ENCODE measurements at places on chromosomes 13 and 19.

- no peak for DNase-seq
Measured at GRCh38 chr19:6012426-6013170, 34.7 kb upstream of the RANBP3 start.

DNA sequence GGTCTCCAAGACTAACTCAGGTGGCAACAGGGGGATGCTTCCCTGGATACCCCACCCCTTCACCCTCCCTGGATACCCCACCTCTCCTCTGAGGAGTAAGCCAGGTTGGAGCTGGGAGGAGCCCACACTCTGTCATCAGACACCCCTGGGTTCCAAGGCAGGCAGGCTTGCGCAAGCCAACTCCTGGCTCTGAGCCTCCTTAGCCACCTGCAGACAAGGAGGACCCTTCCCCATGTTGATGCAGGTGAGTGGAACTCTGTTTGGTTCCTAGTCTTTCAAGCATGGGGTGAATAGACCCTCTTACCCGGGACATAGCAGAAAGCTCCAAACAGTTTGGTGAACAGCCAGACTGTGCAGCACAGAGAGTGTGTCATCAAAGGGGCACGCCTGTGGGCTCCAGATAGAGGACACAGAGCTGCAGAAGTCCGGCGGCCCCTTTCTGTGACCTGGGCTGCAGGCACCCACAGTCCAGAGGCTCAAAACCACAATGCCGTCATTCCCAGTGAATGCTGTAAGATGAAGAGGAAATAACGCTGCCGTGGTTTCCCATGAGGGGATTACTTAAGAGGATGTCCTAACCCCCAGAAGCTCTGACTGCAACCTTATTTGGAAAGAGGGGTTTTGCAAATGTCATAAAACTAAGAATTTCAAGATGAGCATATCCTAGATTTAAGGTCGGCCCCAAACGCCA, 12.1 kb upstream of the HAS1 start:
- DNase-seq: peak; percentile 56

DNA sequence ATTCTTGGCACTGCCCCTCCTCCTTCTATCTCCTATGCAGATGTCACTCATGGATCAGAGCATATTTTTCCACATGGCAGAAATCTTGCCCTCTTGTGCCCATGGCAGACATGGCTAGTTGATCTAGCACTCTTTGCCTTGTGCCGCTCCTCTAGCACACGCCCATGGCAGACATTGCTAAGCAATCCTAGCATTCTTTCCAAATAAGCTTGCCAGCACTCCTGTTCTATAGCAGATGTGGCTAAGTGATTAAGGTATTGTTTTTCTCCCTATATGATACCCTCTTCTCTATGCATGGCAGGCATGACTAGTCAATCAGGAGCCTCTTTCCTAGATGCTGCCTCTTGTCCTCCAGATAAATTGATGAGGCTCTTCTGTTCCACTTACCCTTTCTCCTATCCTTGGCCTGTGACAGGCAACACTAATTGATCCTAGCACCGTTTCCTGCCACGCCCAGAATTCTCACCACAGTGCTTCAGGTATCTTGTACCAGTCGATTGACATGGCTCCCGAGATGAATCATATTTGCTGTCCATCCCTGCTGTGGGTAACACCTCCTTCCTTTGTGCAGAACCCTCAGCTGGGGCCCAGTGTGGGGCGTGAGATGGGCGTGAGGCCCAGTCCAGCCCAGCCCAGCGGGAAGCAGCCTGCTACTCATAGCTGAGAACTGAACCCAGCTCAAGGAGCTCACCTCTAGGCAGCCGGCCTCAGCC, 26.9 kb downstream of the TMED1 start:
- no peak for DNase-seq

GRCh38 chr19:47697863-47698609, 15.2 kb upstream of the EHD2 start:
- DNase-seq: peak; percentile 87

- DNase-seq: no peak
Measured at GRCh38 chr13:41577436-41577835, 120.1 kb downstream of the RGCC start.

GRCh38 chr13:52026246-52026626, 1.7 kb downstream of the UTP14C start:
- no peak for DNase-seq

DNA sequence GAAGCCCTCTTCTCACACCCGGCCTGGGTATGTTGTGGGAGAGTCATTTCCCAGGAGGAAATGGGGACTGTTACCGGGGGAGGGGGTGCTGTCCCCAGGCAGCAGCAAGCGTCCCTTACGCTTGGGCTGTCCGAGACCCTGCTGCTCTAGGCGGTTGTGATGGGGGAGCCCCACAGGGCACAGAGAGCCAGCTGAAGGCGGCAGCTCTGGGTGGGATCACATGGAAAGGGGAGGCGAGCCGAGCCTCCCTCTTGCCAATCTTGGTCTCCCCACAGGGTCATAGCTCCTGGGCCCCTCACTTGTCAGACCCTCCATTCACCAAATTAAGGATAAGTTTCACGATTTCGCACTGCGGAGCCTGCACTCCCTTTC, 22.0 kb downstream of the EPN1 start:
- no peak for DNase-seq
